ENCODE measurements at places on chromosomes 6 and 20.

DNA sequence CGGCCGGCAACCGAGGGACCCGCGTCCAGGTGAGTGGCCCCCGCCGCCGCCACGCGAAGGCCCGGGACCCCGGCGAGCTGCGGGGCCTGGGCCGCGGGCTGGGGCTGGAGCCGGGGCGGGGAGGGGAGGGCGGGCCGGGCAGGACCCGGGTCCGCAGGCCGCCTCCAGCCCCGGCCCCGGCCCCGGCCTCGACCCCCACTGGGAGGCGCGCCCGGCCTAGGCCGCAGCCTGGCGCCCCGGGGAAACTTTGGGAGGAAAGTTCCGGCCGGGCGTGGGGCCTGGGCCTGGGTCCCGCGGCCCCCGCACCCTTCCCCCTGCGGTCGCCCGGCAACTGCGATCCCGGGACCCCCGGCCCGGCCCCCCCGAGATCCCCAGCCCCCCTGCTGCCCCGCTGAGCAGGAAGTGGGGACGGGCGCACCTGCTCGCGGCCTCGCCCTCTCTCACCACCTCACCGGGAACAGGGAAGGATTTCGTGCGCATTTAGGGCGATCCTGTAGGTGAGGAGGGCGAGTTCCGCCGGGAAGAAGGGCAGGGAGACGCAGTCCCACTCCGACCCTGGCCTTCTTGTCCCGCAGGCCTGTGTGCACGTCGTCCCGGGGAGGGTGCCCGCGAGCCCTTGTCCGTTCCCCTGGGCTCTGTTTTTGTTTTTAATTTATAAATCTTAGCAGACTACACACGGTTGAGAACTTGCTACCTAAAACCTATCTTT, 402 bp downstream of the OSBPL2 start:
- no peak for DNase-seq

- no peak for DNase-seq
Observed at GRCh38 chr20:33995053-33995831, 1.5 kb downstream of the RALY start.

DNA sequence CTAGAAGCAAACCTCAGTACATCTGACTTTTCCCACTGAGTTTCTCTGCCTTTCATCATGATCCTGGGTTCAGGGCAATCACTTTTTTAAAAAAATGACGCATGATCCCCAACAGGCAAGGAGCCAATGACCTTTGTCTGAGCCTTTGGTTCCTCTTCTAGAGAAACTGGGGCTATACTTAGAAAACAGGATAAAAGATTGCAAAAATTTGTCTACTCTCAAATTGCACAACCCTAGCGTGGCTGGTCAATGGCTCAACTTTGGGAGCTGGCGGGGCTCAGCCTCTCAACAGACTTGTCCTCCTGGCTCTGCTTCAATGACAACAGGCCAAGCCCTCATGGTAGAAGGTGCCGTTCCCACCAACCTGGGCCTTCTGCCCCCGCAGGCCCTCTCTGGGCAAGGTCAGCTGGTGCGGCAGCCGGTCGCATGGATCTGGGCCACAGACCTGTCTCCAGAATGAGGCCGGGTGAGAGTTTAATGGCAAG, 48.7 kb downstream of the PDYN start:
- DNase-seq: no peak

DNA sequence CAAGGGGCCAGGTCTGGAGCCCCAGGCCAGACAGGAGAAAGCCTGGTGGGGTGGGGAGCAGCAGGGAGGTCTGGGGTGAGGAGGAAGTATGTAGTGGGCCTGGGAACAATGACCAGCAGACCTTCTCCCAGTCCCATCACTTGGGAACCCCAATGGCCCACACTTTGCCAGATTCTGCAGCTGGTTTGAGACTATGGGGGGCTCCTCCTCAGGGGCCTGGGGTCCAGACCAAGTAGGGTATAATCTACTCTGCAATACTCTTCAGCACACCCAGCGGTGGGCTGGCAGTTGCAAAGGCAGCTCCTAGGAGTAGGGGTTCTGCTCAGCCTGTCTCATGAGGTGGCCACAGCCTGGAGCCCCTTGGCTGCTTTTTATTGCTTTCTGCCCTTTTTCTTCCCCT, 52.8 kb downstream of the NPEPL1 start:
- DNase-seq: no peak

GRCh38 chr20:49587111-49587570, 19.2 kb upstream of the PTGIS start:
- DNase-seq: no peak

GRCh38 chr6:42179945-42180313, 6.8 kb downstream of the GUCA1A start:
- DNase-seq: no peak

- no peak for DNase-seq
Observed at GRCh38 chr6:127085181-127085580, 33.3 kb upstream of the RSPO3 start.

- no peak for DNase-seq
Observed at GRCh38 chr6:25637960-25638434, 14.0 kb upstream of the SCGN start.

DNA sequence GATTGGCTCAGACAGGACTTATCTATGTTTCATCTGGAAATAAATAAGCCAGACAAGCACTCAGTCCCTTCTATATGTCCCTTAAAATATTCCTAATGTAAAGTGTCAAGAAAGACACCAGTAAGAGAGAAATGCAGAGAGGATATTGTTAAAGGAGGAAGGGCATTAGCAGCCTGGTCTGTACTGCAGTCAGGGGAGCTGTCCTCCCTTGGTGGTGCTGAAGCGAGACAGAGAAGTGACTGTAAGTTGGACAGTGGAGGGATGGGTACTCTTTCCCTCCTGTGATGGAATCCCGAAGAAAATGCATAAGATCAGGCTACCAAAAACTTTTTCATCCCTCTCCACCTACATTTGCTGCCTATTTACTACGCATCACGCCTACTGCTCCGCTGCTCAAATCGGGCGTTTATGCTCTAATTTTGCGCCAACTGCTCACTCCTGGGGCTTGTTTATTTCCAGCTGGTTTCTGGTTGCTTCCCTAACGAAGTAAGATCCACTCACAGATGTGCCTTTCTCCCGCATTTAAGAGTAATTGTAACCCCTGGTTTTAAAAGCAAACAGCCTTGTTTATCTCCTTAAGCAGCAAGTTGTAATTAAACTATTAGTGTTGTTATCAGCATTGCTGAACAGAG, 35.2 kb downstream of the PHACTR1 start:
- DNase-seq: peak; percentile 42

DNA sequence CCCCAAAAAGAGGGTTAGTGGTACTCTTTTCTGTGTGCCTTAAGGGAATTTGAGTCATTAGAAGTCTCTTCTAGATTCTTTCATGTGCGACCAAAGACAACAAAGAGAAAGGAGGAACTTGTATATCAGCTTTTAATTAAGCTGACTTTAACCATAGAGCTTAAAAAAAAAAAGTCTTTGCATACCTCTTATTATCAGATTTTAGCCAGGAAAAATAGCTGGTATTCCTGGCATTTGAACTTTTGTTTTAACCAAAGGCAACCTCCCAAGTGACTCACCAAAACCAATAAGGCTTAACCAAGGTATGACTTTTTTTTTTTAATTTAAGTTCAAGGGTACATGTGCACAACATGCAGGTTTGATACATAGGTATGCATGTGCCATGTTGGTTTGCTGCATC, 375.0 kb downstream of the CDC5L start:
- DNase-seq: no peak

DNA sequence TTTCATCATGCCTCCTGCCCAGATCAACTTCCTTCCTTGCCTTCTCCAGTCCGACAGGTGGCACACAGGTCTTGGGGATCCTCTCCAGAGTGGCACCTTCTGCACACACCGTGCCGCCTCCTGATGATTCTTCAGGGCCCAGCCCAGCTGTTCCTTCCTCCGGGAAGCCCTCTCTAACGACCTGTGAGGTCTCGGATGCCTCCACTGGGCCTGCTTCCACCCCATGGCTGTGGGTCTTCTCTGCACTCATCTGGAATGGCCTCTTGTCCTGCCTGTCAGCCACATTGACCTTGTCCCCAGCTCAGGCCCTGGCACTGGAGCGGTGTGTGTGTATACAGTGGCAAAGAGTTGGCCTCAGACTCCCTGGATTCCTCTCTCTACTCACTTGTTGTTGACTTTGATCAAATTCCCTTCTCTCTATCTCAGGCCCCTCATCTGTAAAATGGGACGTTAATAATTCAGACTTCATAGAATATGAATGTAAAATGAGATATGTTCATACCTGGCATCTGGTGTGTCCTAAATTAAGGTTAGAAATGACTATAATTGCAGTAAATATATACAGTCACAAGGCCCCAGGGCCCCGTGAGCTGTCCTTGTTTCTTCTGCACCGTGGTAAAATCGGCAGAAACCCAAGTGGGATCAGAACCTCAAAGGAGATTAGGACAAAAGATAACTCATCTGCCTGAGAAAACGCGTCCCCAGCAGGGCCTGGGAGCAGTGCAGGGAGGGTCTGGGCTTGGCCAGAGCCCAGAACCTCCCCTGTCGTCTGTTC, 1.5 kb downstream of the FAM210B start:
- DNase-seq: no peak

- DNase-seq: no peak
Observed at GRCh38 chr6:15338476-15338875, 92.6 kb downstream of the JARID2 start.

DNA sequence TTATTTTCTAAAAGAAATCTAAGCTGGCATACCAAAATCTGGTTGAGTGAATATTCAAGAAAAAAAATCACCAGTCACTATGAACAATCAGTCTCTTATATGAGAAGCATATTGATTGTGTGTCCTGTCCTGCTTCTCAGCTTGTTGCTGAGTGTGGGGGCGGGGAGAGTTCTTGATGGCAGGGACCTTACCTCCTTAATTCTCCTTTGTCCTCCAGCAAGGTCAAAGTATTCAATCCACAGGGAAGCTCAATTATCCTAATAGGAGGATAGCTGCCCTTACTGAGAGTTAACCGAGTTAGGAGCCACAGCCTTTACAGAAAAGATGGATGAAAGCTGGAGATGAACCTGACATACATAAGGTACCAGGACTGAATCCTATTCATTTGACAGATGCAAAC, 154.0 kb downstream of the LY86 start:
- DNase-seq: no peak

DNA sequence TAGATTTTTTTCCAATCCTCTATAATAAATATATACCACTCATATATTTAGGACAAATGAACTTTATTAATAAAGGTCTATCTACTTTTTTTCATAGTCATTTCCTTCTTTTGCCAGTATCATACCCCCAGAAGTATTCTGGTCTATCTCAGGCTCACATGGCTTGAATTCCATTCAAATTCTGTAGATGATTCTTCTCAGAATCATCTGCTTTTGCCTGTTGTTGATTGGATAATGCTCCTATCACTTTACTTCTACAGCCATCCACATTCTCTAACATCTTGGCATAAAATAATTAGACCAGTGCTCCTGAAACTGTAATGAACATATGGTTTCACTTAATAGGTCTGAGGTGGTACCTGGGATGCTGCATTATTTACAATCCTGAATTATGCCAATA, 121.2 kb downstream of the GFRAL start:
- no peak for DNase-seq

DNA sequence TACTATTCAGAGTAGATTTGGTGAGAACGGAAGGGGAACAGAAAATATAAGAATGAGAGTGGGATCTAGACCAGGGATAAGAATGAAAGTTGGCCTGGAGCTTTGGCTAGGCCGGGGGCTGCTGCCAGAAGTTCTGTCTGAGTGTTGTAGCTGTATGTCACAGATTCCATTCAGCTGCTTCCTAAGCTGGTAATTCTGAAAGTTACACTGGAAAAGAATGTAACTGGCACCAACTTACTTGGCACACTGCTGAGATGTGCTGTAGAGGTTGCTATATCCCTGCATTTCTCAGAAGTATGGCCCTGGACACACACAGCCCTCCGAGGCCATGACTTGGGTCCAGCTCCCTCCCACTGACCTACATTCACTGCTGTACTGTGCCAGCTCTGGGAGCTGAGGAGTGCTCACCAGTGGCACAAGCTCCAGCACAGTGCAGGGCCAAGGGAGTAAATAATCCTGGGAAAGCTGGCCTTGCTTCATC, 25.8 kb upstream of the TMEM217 start:
- no peak for DNase-seq

- peak; percentile 38 for DNase-seq
Observed at GRCh38 chr6:128807577-128807976, 75.4 kb upstream of the LAMA2 start.

DNA sequence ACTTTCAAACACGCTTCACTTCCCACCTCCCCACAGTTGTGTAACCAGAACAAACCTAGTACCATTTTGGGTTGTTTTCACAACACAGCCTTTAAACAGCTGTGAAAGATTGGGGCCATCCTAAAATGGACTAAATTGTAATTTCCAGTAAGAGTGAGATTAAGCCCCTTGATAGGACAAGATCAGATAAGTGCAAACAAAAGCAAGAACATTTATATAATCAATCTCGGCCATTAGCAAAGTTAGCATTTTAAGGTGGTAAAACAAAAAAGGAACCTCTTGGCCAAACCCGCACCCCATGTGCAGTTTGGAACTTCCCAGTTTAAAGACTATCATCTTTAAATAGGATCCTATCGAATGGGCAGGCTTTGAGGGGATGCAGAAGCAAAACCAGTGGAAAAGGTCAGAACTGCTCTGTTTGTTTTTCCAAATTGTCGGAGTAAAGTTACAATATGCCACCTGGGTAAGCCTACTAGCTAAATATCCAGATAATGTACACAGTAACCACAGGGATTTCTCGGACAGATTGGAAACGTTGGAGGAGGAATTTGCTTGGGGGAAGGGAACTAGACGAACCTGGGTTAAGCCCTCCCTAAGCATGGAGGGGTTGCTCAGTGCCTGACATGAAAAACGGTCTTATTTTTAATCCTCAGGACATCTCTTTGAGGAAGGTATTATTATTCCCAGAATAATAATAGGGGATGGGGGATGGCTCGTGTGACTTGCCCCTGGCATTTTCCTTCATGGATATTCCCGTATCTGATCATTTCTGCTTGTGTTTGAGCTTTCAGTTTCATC, 159.8 kb upstream of the SALL4 start:
- no peak for DNase-seq

- DNase-seq: no peak
Observed at GRCh38 chr20:29427201-29428060, 1830.0 kb upstream of the DEFB115 start.

- DNase-seq: no peak
Observed at GRCh38 chr6:56582236-56582635, 60.5 kb downstream of the DST start.

DNA sequence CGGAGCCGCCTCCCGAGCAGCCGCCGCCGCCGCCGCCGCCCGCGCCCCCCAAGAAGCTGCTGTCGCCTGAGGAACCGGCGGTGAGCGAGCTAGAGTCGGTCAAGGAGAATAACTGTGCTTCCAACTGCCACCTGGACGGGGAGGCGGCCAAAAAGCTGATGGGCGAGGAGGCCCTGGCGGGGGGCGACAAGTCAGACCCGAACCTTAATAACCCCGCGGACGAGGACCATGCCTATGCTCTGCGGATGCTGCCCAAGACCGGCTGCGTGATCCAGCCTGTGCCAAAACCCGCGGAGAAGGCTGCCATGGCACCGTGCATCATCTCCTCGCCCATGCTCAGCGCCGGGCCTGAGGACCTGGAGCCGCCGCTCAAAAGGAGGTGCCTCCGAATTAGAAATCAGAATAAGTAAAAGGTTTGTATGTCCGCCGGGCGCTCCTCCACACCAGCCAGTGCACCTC, 145.2 kb downstream of the SOBP start:
- no peak for DNase-seq

GRCh38 chr6:43338243-43338642, 29.6 kb upstream of the CRIP3 start:
- no peak for DNase-seq

All from astrocyte of the cerebellum (primary cell).